ENCODE measurements at places on chromosomes 13 and 19.

GRCh38 chr13:62119739-62120700 is 704.4 kb upstream of the PCDH20 start:
- no peak for DNase-seq

- no peak for DNase-seq
These were observed 9.9 kb upstream of the ZNF90 start for GRCh38 chr19:20067943-20068342.

DNA sequence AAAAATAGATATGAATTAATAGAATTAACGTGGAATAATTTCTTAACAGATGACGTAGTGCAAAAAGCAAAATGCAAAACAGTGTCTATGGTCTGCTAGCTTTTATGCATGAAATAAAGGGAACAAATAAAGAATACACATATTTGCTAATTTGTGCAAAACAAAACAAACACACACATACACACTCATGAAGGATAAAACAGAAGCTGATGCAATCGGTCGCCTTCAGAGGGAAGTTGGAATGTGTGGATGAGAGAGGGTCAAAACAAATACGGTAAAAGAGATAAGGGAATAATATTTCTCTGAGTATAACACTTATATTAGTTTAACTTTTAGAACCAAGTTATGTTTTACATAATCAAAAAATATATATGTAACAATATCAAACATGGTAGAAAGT is 1160.9 kb upstream of the PCDH9 start:
- no peak for DNase-seq

DNA sequence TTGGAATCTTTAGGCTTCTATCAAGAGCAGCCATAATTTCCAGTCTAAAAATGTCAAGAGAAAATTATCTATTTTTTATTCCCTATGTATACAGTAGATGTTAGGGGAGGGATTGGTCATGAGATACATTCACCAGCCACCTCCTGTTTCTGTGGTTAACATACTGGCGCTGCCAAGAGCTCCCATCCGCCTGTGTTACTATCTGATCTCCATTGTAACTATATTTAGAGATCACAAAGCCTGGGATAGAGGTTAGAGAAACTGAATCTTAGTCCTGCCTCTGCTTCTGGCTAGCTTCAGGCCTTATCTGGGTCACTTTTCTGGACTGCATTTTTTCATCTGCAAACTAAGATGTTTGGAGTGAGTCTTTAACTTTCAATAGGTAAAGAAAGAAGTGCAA is 46.3 kb downstream of the POLR1D start:
- no peak for DNase-seq

DNA sequence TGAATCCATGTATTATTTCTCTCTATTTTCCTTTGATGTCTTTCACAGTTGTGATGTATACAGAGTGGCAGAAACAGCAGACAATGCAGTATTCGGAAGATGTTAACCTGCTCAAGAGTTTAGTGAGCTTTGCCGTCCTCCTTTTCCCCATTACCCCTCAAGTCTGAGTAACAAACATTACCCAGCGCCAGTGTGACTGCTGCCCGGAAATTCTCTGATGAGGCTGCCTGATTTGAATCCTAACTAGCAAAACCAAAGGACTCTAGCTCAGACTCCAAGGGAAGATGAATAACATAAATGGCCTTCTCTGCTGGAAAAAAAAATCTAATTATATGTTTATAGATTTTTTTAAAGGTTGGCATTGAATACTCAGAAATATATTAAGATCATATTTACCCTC is 247.3 kb upstream of the SOX21 start:
- DNase-seq, result no peak

DNA sequence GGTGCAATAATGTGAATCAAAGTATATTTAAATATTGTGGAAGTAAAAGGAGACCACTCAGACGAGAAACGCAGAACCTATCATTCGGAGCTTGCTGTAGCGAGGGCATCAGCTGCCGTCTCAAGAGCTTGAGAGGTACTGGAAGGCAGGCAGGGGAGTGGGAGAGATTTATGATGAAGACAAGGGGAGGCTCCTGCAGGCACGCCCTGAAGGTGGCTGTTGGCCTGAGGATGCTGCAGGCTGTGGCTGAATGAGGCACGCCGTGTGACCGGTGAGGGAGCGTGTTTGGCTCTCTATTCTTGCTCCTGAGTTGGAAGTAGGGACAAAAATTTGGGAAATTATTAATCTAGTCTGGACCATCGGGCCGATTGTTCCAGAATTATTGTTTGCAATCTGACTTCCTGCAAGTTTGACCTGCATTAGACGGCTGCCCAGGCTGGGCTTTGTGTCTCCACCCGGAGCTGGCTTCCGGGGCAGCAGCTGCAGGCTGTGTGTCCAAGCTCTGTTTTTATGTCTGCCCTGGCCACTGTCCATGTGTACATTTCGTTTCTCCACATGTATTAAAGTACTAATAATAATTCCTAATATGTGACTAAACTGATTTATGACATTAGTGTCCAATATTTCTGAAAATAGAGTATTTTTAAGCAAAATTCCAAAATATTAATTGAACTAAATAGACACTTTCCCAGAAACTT is 91.1 kb upstream of the ANKRD10 start:
- no peak for DNase-seq

DNA sequence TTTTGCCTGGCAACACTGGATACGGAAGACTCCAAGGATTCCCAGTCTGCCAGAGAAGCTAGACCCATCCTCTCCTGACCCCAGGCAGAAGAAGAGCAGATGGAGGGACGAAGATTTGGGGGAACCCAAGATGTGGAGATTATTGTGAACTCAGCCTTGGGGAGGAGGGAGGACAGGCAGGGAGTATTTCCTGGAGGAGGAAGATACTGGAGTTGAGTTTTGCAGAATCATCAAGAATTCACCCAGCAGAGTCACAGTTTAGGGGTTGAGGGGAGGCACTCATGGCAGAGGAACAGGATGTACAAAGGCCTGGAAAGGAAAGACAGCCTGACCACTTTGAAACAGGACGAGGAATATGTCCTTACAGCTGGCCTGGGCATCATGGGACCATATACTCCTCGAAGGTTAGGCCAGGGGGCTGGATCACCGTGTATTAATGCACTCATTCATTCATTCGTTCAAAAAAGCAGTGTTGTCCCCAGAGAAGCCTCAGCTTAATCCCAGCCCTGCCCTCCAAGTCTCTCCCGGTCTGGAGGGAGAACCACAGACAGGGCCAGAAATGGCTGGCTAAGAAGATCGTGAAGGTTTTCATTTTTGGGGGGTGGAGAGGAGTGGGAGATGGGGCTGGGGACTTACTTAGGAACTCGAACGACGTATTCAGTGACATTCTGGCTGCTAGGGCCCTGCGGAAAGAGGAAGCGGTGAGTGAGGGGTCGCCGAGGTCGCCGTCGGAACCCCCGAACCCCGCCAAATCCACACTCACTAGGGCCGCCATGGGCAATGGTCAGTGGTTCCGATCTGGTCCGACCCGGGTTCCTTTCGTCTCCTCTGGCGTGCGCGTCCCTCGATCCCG is 517 bp downstream of the GTF2F1 start:
- DNase-seq, result no peak

DNA sequence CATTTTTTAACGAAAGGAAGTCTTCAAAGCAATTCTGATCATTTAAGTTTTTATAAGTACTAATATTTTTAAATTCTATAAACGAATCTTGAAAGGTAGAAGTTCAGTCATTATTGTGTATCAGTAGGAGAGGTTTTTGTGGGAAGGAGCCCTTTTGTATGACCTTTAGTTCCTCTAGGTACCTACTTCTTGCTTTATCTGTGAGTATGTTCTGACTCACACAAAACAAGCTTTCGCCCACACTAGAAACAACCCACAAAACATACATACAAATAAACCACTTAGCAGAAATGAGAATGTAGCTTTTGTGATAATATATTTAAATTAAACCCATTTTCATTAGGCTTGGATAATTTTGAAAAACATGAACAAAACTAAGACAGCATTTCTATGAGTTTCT is 27.8 kb downstream of the ERCC5 start:
- no peak for DNase-seq

DNA sequence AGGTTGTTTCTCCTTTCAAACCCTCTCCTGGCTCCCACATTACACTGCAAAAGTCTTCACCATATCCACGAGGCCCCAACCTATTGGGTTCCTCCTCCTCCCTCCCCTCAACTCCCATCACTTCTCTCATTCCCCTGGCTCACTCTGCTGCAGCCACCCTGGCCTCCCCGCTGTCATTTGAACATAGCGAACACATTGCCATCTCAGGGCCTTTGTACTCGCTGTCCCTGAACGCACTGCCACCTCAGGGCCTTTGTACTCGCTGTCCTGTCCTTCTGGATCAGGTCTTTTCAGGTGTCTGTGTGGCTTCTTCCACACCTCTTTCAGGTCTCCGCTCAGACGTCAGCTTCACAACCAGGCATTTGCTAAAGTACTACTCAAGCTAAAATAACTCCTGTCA is 1.7 kb downstream of the CCDC61 start:
- DNase-seq, result no peak

DNA sequence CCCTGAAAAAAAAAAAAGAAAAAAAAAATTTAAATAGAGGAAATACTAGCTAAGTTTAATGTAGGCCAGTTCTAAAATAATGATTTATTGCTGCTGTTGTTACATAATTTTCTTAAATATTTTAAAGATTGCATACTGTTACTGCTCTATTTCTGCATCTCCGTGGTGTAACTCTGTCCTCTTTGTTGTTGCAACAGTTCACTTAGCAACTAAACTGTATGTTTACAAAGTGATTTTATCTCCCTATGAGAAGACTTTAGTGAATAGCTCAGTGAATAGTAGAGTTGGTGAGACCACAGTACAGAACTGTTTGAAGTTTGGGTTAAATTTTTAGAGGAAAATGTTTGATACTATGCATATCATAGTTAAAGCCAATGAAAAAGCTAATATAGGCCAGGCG is 19.4 kb downstream of the BRCA2 start:
- DNase-seq, result no peak

DNA sequence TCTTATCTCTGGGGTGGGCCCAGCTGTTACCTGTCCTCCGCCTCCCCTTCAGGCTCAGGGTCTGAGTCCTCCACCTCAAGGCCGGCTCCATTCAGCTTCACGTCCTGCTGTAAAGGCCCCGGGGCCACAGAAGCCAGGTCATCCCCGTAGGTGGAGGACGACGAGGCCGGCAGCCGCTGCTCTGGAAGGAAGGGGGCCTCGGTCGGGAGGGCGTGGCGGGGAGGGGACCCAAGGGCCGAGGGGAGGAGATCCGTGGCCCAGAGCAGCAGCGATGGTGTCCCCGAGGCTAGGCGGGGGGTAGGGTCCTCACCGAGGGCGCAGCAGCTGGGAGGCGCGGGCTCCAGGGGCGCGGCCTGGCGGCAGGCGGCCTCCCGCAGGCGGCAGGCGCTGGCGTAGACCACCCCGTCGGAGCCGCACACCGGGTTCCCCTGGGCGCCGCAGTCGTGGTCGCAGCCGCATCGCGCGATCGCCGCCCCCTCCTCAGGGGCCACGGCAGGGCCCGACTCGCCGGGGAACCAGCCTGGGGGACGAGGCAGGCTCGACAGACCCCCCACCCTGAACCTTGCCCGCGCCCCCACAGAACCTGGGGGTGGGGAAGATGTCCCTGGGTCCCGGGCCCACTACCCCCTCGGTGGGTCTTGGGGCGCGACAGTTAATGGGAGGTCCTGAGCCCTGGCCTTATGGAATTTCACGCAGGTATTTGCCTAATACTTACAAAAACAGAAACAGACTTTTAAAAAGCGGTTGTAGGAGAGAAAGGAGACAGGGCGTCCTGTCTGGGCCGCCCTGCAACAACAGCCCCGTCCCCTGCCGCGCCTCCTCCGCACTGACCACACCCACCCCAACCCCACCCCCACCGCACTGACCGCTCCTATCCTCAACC is 7.6 kb downstream of the F2RL3 start:
- DNase-seq, result no peak

- DNase-seq, result no peak
These were observed 161.7 kb downstream of the TEX29 start for GRCh38 chr13:111482126-111482525.

- DNase-seq, result peak; percentile 69
These were observed at the start of gene ZNF439 for GRCh38 chr19:11848594-11849469. TSS of gene ZNF439 (plus strand) at chr19:11848726. CDS start at chr19:11848868, 142 bp downstream.

- no peak for DNase-seq
These were observed 248.1 kb downstream of the ATP8A2 start for GRCh38 chr13:25619897-25620296.

DNA sequence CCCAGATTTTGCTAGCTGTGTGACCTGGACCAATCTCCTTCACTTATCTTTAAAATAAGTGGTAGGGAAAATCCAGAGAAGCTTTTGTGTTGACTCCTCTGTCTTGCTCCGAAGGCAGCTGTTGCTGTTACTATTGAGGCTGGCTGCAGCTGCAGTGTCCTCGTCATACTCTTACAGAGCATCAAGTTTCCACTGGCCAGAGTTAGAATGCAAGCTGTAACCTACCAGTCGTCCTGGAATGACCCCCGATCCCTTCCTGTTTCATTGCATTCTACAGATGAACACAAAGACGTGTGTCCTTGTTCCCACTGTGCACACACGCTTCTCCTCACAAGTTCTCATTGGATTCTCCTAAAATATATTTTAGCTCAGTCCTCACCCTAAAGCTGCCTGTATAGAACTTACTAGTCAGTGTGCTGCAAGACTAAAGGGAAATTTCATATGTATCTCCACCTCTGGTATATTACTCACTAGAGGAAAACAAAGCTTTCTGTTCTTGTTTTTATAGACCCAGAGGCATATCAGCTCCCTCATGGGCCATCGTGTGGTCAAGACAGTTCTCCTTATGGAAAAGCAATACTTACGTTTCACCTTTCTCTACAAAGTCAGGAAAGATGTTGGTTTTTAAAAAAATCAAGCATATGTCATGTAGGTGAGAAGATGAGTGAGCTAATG is 589.8 kb downstream of the LMO7 start:
- DNase-seq, result no peak

GRCh38 chr13:97124915-97125809 is 97.0 kb upstream of the MBNL2 start:
- DNase-seq, result no peak

DNA sequence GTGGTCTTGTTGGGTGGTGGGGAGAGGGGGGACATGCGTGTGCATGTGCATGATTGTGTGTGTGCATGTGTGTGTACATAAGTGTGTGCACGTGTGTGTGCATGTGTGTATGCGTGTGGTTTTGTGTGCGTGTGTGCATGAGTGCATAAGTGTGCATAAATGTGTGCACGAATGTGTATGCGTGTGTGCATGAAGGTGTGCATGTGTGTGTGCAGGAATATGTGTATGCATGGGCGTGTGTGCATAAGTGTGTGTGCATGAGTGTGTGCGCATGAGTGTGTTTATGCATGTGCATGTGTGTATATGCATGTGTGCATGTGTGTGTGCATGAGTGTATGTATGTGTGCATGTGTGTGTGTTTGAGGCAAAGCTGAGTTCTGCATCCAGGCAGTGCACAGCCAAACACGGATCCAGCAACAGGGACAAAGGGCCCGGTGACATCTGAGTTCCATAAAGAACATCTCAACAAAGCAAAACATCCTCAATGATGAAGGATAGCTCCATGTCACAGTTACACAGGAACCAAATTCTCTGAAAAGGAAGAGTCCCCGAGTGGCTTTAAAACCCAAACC is 86.0 kb upstream of the FARP1 start:
- no peak for DNase-seq

GRCh38 chr13:55000043-55000442 is 1971.4 kb downstream of the OLFM4 start:
- no peak for DNase-seq
